ENCODE measurements at places on chromosomes 11 and 22. TPM values are rescaled to one million over a fixed set of nuclear protein-coding genes. Genes with fewer than 3 reads are reported as not detected.

The POU2F3 gene
- total RNA-seq, result not detected

The OR56A1 gene
- not detected for total RNA-seq

The DNAJB7 gene
- total RNA-seq, result not detected

The ISX gene
- total RNA-seq, result not detected

The EFCAB6 gene
- total RNA-seq, result 0.20 TPM

The SEPTIN3 gene
- total RNA-seq, result 1.6 TPM

The SEPTIN5 gene
- total RNA-seq, result not detected

The ZBTB16 gene
- total RNA-seq, result 7.6 TPM

The PTGDR2 gene
- total RNA-seq, result 1.3 TPM

The AQP11 gene
- not detected for total RNA-seq

The MUC2 gene
- total RNA-seq, result not detected

The MS4A15 gene
- total RNA-seq, result not detected

The TMPRSS4 gene
- total RNA-seq, result not detected

The APOL4 gene
- total RNA-seq, result 0.57 TPM

The TSKU gene
- 1.3 TPM for total RNA-seq

The DEAF1 gene
- 44.0 TPM for total RNA-seq

The ELF5 gene
- not detected for total RNA-seq

The SULT4A1 gene
- total RNA-seq, result not detected

The H19 gene
- not detected for total RNA-seq

All from activated CD4-positive, alpha-beta T cell treated with anti-CD3 and anti-CD28 coated beads, Interleukin-2, amount 10 ng/mL, durations not matched to agents 7 days and 5 days (primary cell).